ENCODE measurements at places on chromosomes 12 and 14.

GRCh38 chr12:40261937-40262336 lies 37.1 kb downstream of the LRRK2 start:
- DNase-seq = no peak

- DNase-seq = no peak
Measured at GRCh38 chr12:68119250-68119649, 40.3 kb downstream of the IFNG start.

GRCh38 chr14:99523704-99524055 lies 42.5 kb downstream of the CCNK start:
- no peak for DNase-seq

- DNase-seq = no peak
Measured at GRCh38 chr14:24307575-24308341, at the start of gene CIDEB. Gene CIDEB, minus strand, starts transcription at chr14:24307977. Its CDS starts 119 bp downstream, at chr14:24307858.

DNA sequence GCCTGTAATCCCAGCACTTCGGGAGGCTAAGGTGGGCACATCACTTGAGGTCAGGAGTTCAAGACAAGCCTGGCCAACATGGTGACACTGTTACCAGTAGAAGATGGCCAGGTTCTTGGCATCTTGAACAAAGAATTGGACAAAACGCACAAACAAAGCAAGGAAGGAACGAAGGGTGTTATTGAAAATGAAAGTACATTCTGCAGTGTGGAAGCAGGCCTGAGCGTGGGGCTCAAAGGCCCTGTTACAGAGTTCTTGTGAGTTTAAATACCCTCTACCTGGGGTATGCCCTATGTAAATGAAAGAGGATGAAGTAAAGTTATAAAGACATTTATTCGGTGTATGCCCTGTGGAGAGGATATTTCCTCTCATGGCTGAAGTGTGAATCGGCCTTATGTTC lies 20.8 kb upstream of the CDK17 start:
- DNase-seq = no peak

- DNase-seq = no peak
Measured at GRCh38 chr14:94679106-94679810, 67.1 kb downstream of the SERPINA3 start.

DNA sequence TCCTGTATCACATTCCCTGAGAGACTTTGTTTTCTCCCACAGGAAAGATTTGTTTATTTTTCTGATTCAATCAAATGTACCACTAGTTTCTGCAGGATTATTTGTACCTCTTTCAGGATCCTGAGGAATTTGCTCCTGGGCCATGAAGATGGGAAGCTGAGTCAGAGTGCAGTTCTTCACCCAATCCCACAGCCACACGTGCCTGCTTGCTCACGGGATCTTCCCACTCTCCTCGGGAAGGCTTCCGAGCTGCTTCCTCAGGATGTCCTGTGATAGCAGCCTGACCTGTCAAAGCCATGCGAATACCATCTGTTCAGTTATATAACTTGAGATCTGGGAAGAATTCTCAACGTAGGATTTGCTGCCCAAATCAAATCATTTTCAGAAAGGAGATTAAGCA lies 41.8 kb upstream of the HIF1A start:
- no peak for DNase-seq

- no peak for DNase-seq
Measured at GRCh38 chr14:100668352-100668751, 58.3 kb upstream of the DLK1 start.

DNA sequence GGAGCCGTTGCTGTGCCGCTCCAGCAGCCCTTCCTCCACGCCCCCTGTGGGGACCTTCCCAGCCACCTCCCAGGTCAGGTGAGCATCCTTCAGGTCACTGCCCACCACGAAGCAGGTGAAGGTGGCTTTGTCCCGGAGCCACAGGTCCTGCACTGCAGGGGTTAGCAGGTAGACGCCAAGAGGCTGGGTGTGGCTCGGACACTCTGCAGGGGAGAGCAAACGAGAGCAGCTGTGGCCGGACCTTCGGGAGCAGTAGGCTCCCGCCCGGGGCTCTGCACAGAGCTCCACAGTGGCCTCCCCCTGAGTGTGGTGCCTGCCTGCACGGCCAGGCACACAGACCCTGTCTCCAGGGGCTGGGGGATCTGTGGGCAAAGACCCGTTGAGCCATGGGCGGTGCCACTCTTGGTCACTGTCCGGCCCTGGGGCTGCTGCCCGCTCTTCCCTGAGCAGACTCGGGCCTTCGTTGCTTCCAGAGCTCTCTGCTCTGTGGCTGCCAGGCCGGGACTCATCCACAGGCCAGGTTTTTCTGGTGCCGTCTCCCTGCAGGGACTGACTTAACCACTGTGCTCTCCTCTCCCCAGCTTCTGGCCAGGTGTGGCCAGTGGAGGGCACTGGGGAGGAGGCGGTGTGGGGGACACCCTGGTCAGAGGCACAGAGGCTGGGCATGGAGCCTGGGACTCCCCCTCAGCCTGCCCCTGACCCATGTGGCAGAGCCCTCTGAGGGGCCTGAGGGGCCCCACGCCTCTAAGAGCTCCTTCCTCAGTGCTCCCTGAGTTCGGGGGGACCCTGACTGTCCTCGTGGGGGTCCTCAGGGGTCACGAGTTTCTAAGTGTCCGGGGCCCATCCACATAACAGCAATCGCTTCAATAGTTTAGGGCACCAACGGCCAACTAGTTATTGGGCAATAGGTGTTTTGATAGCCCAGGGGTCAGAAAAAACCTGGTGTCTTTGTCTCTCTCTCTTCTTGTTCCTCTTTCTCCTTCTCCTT lies 314.9 kb downstream of the TMEM121 start:
- no peak for DNase-seq

DNA sequence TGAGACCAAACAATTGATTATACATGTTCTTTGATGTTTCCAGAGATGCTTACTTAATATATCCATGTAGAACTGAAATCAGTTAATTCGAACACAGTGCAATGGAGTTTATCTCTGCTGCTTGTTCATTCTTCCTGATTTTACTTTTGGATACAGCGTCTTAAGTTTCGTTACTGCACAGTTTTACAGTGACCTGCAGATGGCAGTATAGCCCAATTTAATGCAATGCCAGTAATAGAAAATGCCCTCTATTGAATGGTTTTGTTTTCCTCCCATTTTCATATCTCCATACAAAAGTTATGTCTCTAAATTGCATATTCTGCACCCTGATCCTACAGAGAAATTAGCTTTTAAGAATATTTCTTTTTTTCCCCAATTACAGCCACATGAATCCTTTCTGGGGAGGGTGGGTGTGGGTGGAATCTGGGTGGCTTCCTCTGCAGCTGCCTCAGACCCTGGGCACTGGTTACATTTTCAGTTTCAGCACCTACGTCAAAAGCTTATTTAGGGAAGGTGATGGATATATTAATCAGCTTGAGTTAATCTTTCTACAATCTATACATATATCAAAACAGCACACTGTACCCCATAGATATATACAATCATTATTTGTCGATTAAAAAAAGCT lies 101.1 kb upstream of the DCD start:
- DNase-seq = no peak

DNA sequence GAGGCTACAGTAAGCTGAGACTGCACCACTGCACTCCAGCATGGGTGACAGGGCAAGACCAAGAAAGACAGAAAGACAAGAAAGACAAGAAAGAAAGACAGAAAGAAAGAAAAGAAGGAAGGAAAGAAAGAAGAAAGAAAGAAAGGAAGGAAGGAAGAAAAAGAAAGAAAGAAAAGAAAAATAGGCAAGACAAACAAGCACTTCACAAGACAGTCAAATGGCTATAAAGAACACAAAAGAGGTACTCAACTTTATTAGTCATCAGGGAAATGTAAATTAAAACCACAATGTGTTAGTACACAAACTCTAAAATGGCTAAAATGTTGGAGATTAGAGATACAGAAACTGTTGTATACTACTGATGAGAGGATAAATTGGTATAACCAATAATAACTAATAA lies 6.6 kb downstream of the ATXN3 start:
- DNase-seq = no peak

DNA sequence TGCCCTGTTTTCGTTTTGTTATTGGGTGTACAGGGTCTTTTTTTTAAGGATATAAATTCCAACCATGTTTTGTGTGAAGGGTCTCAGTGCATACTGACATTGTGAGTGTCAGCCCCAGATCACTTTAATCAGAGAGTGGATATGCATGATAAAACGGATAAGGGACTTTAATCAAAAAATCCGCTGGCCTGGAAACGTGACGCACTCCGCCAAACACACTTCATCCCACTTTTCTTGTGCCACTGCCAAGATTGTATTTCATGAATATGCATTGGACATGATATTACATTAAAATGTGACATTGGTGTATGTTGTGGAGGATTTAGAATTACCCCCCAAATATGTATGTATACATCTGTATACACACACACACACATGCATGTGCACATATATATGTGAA lies 273.1 kb downstream of the VRK1 start:
- no peak for DNase-seq

DNA sequence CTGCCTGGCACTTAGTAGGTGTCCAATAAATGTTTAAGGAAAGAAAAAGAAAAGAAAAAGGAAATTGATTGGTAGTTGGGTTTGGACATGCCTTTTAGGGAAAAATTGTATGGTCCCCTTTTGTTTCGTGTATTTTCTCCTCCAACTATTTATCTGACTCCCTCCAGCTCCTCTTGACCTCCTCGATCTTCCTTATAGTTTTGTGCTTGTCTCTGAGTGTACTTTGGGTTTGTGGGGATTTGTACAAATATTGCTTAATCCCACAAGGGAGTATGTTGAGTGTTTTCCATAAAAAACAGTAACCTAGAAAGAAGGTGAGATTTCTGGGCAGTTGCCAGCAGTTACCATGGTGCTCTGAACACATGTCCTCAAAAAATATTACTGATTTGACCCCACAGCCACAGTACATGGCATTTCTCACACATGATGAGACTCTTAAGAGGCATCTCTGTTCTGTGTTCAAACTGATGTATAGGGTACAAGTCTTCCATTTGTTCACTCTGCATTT lies 15.7 kb downstream of the PLEKHG7 start:
- no peak for DNase-seq

- DNase-seq = no peak
Measured at GRCh38 chr14:85252011-85252410, 277.9 kb upstream of the FLRT2 start.

DNA sequence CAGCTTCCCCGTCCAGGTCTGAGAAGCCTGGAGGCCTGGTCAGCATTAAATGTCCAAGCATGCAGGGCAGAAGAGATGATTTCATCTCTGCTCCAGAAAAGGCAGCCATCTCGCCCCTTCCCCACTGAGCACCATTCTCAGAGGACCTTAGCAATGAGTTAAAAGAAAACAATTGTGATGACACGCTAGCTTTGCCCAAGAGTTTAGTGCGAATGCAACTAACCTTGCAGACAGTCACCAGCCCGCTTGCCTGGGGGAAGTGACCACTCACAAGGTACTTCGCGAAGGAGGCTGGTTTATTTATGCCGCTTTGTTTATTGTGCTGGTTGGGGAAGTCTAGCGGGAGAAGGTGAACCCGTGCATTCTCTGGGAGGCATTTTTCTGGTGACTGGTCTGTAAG lies 170.7 kb downstream of the RBM19 start:
- DNase-seq = no peak

DNA sequence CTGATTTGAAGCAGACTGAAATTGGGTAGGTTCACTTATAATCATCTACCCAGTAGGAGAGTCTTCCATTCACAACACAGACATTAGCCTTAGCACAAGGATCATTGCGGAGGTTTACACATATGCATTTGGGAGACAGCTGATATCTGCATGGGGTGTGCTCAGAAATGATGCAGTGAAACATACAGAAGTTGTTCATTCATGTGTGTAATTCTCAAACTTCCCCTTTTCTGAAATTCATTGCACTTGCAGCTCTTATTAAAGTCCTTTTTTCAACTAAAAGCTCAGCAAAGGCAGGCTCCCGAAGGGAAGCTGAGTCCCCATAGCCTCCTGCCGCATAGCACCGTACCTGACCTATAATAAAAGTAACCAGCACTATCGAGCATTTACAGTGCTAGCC lies 218.3 kb upstream of the CRY1 start:
- no peak for DNase-seq

GRCh38 chr14:102138961-102139285 lies 774 bp upstream of the WDR20 start:
- no peak for DNase-seq

DNA sequence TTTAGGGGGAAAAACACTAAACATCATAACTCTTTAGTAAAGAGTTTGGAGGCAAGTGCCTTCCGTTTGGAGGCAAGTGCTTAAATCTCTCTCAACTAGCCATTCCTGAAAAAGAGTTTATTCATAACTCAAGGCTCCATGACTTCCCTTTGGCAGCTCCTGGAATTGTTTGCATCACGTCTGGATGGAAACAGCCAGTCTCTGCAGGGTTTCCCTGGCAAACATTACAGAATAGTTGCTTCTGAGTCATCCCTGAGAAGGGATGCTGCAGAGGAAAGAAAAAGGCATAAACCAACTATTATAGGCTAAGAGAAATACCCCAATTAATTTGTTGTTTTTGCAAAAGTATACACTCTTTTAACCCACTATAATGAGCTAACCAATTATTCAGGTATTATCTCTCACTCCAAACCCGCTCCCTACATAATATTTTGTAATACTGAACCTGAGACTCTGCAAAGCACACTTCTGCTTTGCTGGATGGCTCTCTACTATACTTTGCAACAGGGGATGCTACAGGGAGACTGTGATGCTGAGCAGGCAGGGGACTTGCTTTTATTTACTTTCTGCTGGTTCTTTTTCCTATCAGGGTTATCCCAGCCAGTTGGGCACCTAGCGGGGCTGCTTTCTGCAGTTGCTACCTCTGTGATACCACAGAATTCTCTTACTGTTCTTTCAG lies 497.7 kb downstream of the FUT8 start:
- DNase-seq = no peak

- no peak for DNase-seq
Measured at GRCh38 chr14:102551995-102552705, 40.3 kb upstream of the RCOR1 start.

DNA sequence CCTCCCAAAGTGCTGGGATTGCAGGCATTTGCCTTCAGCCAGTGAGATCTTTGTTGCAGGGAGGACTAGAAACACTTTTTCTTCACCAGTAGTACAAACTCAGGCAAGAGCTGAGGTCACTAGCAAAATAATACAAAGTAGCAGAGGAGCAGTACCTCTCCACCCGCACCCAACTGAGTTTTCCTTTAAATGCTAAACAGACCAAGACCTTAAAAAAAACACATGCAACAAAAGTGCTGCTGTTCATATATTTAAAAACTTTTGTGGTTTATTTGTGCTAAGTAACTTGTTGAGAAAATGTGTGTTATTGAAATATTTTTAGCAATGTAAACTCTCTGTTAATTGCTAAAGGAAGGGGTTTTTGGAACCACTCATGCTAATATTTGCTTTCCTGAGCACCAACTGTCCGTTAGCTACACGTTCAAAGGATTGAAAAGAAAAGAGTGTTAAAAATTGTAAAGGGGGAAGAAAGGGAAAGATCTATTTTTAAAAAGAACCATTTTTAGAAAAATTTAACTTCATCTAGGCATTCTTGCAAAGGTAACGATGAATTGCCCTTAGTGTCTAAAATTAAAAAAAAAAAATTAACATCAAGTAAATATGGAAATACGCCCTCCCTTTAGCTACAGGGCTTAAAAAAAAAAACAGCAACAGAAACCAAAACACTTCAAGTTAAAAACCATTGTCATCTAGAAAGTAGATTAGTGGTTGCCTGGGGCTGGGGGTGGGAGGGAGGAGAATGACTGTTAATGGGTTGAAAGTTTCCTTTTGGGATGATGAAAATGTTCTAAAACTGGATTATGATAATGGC lies 114.0 kb upstream of the KRAS start:
- DNase-seq = no peak
